ENCODE measurements at places on chromosomes 7 and 10. TPM values are rescaled to one million over a fixed set of nuclear protein-coding genes. Genes with fewer than 3 reads are reported as not detected.

DNA sequence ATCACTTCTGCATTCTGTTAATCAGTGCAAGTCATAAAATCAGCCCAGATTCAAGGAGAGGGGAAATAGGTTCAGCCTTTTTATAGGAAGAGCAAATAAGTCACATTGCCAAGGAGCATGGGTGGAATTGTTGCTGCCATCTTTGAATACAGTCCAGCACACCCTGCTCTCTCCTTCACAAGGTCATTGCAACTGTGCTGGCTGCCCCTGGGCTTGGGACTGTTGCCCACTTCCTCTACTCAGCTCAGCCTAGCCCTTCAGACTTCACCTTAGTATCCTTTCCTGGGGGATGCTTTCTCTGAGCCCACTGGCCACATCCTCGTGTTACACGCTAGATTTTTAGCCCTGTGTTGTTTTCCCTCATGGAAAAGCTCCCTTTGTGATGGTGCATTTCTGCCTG lies 527.7 kb downstream of the GALNT17 start:
- DNase-seq = peak; percentile 18

DNA sequence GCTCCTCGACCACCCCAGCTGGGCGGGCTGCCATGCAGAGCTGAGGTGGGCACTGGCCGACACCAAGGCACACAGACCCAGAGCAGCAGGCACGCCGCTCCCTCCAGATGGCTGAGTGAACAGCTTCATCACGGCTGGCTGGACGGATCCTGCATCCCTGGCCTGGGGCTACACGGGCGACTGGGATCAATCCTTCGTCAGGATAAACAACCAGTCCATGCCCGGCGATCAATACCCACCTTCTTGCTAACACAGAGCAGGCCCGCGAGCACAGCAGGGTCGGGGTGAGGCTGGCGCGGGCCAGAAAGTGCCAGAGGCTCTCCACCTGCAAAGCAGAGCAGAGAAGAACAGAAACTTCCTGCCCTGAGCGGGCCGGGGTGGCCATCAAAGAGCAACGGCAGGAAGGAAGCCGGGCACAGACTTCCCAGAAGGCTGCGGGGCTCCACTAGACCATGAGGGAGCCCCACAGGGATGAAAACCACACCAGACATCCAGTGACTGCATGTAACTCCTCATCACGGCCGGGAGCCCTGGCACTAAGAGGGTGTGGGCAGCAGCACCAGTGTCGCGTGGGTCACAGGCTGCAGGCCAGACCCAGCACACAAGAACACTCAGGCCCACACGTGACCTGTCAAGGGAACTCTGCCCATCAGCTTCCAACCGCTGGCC lies 166.4 kb downstream of the MAD1L1 start:
- no peak for DNase-seq

Gene ALOX5
- 36.8 TPM for total RNA-seq

Gene ZP3
- total RNA-seq = 0.87 TPM

Gene SPRN
- total RNA-seq = not detected

- no peak for DNase-seq
Observed at GRCh38 chr10:124122211-124122610, 28.8 kb upstream of the CHST15 start.

GRCh38 chr10:131961777-131962662 lies 19.7 kb downstream of the BNIP3 start:
- no peak for DNase-seq

DNA sequence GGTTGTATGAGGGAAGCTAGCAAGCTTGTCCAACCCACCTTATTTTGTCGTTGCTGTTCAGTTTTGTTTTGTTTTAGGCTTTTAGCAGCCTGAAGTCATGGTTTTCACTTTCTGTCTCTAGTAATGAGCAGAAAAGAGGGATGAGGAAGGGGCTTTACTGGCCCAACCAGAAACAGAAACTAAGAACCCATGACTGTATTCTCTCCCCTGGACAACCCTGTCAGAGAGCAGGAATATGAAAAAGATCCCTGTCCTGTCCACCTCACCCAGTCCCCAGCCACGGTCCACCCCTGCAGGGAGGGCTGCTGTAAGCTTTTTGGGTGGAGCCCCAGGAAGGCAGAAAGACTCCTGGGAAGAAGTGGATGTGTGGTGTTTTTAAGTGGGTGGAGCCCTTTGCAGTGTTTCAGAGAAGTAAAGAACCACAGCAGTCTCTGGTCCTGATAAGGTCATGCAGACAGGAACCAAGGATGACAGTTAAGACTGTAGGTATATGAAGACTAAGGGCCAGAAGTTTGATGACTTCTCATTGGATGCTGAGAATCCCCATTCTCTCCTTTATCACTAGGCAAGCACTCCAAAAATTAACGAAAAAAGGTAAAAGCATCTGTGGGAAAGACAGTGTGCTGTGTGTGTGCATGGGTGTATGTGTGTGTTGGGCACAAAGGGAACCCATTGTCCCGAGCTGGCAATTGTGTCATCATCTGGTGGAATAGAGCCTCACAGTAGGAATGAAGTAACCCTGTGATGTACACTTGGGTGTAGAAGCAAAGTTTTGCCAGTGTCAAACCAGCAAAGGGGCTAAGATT lies 13.8 kb downstream of the MRPL32 start:
- no peak for DNase-seq

- no peak for DNase-seq
Observed at GRCh38 chr7:27098578-27099451, 3.0 kb upstream of the HOXA1 start.

- DNase-seq = no peak
Observed at GRCh38 chr7:105279688-105280007, 109.1 kb downstream of the SRPK2 start.

Data from mesenteric fat pad (tissue), 1 donor.